Smooth muscle cell of trachea (primary cell): ENCODE measurements at places on chromosomes 16 and 17. TPM values are rescaled to one million over a fixed set of nuclear protein-coding genes. Genes with fewer than 3 reads are reported as not detected.

Gene CX3CL1
- total RNA-seq = 0.33 and 0.58 TPM in 2 replicates

Gene CPHXL2
- not detected in 2 replicates for total RNA-seq

Gene ENPP7
- total RNA-seq = not detected in 2 replicates

Gene GP1BA
- not detected in 2 replicates for total RNA-seq

Gene NEK8
- 4.4 and 5.6 TPM in 2 replicates for total RNA-seq
